Activated T-cell treated with anti-CD3 and anti-CD28 coated beads, Interleukin-2, amount 50 U/mL, for 48 hours (primary cell): ENCODE measurements at places on chromosomes 2 and 18.

DNA sequence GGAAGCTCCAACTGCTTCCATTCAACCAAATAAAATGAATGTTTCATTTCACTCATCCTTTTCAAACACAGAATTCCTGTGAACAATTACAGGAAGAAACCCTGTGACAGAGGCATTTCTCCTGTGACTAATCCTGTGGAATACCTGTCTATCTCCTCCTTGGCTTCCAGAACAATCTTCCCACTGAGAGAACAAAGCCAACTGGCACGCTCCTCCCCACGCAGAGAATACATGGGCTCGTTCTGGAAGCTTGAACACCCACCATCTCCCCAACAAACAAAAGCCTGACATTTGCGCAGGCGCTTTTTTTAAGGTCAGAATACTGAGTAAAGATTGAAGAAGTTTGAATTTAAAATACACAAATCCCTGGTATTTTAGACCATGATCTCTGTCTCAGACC, 104.7 kb upstream of the SLC66A3 start:
- no peak for DNase-seq

DNA sequence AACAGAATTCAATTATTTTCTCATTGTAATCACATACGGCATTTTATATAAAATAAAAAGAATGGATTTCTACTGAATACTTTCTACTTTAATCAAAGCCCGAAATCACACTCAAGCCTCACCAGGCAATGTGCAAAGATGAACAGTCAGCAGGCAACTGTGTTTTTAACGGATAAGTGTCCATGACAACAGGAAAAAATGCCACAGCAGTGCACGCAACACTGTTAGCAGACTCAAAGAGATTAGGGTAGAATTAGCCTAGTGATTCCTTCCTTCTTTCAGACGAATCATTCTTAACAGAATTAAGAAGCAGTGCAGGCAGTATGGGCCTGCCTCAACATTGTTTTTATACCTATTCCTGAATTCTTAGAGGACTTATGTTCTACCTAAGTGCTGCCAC, 135.6 kb downstream of the CDH2 start:
- DNase-seq, result no peak

DNA sequence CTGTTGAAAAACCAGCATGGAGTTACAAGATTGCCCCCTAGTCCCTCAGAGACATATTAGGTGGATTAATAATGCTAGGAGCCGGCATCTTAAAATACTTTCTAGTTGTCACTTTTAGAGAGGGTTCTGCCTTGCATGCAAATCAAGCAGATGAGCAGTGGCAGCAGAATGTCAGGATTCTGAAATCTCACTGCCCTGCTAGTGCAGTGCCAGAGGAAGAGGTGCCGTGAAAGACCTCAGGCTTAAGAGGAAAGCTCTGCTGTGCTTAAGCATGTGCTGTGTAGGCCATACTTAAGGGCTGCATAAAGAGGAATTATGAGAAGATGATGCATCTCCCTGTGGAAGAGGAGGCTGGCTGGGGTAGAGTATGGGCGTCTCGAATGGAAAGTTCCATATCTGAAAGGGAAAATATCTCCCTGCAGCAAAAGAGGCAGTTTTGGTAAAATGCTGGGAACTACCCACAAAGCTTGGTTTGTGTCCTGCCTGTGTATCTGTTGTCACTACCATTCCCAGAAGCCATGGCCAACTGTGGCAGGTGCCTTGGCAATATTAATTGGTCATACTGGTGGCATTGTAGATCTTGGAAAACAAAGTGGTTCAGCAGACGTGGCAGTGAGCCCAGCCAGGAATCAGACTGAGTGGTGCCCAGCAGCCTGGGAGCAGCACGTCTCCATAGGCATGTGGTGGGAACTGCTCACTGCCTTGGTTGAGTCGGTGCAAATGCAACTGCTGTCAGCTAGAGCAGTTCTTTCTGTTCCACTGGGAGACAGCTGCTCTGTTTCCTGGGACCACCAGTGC, 131.9 kb downstream of the EVA1A start:
- DNase-seq, result no peak

- no peak for DNase-seq
These were observed at the start of gene ASXL3 for GRCh38 chr18:33577685-33578517. TSS of gene ASXL3 (plus strand) at chr18:33578219. CDS start at chr18:33578632, 413 bp downstream.

DNA sequence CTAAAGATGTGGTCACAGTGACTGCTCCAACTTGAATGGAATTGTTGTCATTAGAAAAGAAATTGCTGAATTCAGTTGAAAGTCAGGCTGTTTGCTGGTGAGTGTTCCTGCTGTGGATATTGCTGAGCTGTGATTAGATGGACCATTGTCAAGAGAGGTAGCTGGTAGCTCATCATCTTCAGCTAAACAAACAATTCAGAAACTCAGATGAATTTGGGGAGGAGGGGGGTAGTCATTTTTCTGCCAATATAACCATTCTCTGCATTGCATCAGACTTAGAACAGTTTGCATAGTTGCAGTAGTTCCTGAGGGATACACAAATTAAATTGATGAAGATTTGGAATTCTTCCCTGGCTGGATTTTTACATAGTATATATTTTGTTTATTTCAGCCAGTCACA, 108.3 kb downstream of the MTCL1 start:
- DNase-seq, result no peak

GRCh38 chr2:68774569-68775271, 40.1 kb downstream of the ARHGAP25 start:
- peak; percentile 76 for DNase-seq

DNA sequence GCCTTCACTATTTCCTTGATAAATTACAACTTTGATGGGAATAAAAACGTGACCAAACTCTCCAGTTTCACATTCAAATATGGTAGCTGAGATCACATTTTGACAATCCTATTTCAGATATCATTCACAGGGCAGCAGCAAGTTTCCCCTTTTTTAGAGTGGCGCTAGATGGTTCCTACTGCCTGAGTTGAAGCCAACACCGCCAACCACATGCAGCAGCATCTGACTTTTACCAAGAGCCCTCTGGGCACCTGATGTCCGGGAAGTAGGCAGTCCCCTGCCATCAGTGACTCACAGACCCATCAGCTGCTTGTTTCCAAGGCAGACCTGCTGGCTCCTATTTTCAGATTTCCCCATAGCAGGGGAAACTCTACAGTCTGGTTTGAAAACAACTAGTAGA, 4.0 kb upstream of the MREG start:
- DNase-seq, result peak; percentile 51

- DNase-seq, result no peak
These were observed 17.7 kb downstream of the FIGN start for GRCh38 chr2:163717993-163718680.

- no peak for DNase-seq
These were observed 12.5 kb upstream of the LBH start for GRCh38 chr2:30218814-30219213.

GRCh38 chr18:23893653-23894052, 120.9 kb upstream of the TTC39C start:
- no peak for DNase-seq

DNA sequence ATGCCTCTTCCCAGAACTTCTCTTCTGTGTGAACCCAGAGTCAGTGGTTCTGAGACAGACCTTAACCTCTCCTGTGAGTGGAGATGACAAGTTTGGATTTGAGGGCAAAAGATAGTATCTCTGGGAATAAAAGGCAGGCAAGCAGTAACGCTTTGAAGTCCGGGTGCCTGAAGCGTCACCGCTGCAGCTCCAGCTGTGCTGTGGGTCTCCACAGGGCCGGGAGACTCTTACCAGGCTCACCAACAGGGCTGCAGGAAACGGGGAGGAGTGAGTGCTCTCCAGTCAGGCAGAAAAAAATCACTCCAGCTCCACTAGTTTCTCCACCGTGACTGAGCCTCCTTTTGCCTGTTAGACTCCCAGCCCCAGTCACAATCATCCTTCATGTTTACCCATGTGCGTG, 79.7 kb upstream of the MAP4K4 start:
- DNase-seq, result no peak

- no peak for DNase-seq
These were observed 170.9 kb downstream of the CAPN13 start for GRCh38 chr2:30636311-30636710.

DNA sequence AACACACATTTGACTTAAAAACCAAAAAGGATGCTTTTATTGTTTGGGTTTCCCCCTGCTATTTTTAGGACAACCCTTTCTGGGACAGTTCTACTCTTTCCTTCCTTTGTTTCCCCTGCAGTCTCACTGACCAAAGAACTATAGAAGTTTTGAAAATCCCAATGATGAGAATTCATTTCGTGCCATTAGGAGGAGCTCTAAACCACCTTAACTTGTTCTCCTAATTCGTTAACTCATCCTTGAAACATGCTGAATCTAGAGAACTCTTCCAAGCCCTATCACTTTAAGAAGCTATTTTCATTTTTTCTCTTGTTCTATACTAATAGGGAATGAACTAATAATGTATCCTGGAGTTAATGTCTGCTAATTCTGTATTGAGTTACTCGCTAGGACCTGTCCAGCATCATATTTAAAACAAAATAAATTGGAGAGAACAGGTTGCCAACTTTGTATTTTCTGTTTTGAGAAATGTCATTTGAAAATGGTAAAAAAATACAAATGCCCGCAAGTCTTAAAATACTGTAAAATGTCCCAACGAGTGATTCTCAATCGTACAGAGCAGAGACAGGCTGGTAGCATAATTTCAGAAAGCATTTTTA, 62.9 kb downstream of the AFTPH start:
- DNase-seq, result no peak

GRCh38 chr2:231457101-231457500, 7.2 kb downstream of the NCL start:
- DNase-seq, result no peak

DNA sequence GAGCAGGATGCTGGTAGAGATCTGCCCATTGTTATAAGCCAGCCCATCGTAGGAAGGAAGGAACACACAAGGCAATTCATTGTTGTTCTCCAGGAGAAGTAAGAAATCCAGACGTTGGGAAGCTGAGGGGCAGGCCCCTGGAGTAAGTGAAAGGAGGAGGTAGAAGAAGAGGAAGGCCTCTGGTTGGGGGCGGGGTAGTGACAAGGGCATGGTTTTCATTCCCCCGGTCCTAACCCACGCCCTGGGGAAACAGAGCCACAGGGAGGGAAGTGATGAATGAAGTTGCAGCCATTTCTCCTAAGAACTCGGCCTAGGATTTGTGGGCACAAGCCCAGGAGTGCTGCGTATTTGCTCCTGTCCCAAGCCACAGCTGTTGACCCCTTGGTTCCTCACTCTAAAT, 18.0 kb downstream of the LBH start:
- DNase-seq, result no peak

DNA sequence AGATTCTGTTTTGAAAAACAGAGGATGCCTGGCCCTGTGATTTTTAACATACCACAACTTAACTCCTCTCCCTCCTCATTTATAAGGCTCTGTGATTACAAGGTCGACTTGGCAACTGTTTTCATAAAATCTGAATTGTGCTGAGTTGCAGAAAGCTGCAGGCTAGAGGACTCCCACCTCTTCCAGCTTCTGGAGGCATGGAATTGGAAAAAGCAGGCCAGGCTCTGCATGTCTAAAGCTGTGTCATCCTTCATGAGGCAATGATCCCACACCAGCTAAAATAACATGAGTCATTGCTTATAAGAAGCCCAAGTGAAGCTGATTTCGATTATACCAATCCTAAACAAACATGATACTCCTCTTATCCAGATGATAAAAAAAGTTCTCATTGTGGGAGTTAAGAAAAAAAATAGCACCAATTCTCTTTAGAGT, 11.7 kb downstream of the ARHGAP28 start:
- DNase-seq, result no peak

DNA sequence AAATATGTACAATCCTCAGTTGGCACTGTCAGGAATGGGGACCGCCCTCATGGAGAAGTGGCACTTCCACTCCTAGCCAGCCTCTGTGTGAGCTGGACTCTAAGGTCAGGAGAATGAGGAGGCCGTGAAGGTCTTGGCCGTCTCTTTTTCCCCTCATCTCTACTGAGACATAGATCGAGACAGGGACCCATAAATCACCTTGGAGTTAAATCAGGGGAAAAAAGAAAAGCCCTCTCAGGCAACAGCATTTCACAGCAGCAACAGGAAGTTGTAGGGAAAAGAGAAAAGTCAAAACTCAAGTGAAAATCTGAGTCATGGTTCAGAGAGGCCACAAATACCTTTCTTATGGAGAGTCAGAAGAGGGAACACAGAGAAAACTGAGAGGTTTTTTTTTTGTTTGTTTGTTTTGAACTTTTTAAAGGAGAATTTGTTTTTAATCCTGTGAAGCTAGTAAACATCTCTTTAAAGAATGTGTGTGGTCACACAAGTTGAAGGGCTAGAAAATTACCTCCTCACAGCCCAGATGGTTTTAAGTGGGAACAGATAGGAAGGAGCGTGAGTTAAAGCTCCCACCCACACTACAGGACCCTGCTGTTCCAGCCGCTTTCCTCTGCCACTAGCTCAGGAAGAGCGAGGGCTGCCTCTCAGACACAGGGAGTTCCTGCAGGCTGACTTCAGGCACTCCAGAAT, 30.6 kb upstream of the CYP1B1 start:
- no peak for DNase-seq

- DNase-seq, result no peak
These were observed 47.5 kb upstream of the ACYP2 start for GRCh38 chr2:54067851-54068375.

- DNase-seq, result no peak
These were observed 7.3 kb downstream of the XRCC5 start for GRCh38 chr2:216116418-216116817.

GRCh38 chr2:226327830-226328229, 471.8 kb downstream of the IRS1 start:
- no peak for DNase-seq

GRCh38 chr2:241110607-241111439, 8.7 kb upstream of the MTERF4 start:
- no peak for DNase-seq

- DNase-seq, result no peak
These were observed 126.0 kb downstream of the PIGN start for GRCh38 chr18:62060820-62061219.

GRCh38 chr18:26074246-26074645, 16.2 kb downstream of the SS18 start:
- DNase-seq, result no peak

- no peak for DNase-seq
These were observed 3.8 kb downstream of the LIMS1 start for GRCh38 chr2:108538000-108538625.

DNA sequence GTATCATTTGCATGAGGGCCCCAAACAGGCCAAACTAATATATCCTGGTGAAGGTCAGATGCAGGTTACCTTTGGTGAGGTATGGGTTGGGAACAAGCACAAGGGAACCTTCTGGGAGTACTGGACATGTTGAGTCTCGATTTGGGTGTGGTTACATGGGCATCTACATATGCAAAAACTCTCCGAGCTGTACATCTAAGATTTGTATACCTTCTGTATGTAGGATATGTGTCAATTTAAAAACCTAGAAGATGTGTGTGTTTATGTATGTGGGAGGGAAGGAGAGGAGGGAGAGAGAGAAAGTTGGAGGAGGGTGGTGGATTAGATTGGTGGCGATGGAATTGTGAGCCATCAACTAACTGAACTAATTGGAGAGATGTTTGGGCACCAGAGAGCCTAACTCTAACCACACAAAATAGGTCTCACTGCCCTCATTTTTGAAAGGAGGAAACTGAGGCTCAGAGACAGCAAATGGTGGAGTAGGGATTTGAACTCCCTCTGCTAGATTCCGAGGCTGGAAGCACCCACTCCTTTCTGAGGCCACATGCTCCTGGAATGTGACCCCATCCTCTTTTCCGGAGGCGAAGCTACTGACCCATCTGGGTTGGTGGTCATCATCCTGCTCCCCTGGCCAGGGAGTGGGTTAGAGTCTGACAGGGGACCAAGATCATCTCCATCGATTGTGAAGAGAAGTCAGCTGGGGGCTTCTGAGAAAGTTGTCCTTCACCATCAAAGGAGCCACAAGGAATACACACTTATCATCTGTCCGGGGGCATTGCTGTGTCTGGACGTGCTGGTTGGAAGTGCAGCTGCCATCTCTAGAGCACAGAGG, 107.3 kb upstream of the MYCN start:
- DNase-seq, result no peak

GRCh38 chr2:126370201-126370600, 285.8 kb upstream of the GYPC start:
- no peak for DNase-seq
